ENCODE measurements at places on chromosomes 2 and 18.

DNA sequence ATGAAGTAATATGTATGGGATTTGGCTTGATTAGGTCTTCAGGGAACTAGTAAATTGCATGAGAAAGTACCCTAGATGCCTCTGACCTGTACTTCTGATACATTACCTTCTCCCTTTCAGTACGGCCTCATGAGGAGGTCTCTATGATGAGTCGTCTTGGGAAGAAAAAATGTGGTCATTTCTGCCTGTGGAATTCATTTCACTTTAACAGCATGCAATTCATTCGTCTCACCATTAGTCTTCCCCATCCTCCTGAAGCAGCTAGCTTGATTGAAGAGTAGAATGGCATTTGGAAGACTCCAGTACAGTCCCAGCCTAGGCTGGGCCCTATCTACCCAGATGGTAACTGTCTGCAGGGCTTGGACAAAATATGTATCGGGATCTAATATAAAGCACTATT, 52.2 kb downstream of the TMX3 start:
- no peak for DNase-seq

- no peak for DNase-seq
These were observed 65.5 kb upstream of the PMAIP1 start for GRCh38 chr18:59834267-59834666.

DNA sequence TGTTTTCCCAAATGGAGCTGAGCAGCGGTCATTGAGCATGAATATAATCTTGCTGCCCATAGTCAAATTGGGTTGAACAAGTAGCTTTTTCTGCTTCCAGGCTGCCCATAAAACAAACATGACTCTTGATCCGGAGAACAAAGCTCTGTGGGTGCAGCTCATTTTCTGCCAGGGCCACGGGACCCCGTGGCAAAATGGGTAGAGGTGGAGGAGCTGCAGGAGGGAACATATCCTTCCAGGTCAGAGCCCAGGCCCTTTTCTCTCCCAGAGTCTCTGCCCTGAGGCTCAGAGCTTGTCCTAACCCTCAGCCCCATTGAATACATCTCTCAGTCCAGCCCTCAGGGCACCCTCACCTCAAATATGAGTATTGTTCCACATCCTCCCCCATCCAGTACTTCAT, 151.6 kb upstream of the TWIST2 start:
- no peak for DNase-seq

DNA sequence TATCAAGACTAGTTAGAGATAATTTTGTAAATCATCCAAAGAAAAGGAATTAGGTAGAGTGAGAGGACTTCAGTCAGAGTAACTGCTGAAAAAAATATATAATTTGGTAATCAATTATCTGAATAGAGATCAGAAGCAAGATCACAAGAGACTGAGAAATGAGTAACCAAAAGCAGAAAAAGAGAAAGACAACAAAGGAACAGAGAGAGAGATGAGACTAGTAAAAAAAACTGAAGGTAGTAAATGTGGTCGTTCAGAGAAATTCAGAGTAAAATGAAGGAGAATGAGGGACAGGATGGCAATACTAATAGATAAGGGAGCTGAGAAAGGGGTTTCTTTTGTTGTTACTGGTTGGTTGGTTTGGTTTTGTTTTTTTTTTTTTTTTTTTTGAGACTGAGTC, 16.5 kb downstream of the STRN start:
- DNase-seq = no peak

DNA sequence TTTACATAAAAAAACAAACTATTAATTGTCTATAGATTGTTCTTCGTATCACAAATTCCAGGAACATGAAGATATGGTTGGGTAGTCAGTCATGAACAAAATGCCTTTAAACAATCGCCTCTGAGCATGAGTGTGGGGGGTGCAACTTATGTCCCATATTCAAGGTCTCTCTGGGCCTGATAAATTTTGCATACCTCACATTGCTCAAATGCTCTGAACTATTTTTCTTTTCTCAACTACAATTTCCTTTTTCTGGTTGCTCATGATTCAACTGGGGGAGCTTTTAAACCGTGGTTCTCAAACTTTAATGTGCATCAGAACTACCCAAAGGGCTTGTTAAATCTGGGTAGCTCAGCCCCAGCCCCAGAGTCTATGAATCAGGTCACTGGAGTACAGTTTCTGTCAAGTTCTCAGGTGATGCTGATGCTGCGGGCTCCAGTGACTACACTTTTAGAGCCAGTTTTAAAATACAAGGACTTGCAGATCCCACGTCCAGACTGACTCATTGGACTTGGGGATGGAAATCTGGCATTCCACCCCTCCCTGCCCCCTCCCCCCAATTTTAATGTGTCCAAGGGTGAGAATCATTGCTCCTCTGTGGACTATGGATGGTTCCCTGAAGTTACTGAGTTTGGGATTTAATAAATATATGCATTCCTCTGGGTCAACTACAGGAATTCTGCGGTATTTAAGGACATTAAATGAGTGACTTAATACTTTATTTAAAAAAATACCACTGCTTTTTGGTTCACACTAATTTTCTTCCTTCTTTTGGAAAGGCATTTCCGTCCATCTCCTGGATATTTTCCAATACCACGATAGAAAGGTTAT, 1.5 kb upstream of the GPD2 start:
- DNase-seq = peak; percentile 23

Data from HT-29 (cell line).